ENCODE measurements at places on chromosomes 3 and 15.

DNA sequence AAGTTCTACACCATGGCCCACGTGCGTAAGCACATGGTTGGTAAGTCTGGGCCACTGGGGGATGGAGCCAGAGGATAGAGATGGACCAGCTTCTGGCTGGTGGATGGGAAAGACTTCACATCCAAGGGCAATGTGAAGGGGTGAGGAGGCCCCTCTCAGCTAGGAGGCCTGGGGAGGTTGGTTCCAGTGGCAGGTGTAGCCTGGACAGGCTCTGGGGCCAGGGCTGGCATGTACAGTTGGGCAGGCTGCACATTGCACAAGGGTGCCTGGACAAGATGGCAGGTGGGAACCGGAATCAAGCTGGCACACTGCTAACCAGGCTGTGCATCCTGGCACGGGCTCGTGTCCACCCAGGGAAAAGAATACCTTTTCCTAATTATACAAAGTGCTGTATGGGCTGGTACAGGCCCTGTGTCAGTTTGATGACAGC lies 8.1 kb downstream of the ZBTB47 start:
- H3K4me1 ChIP-seq: peaks cover 11% of the 10 kb centered on the region
- no peak overlapping the region for H3K27ac ChIP-seq
- H3K4me3 ChIP-seq: no peak overlapping the region
- DNase-seq: no peak

GRCh38 chr15:42595626-42596240 lies 20.3 kb downstream of the STARD9 start:
- no peaks in the 10 kb centered on the region for H3K27me3 ChIP-seq
- peaks cover 9% of the 10 kb centered on the region for H3K36me3 ChIP-seq
- H3K27ac ChIP-seq: no peak overlapping the region

- no peak for DNase-seq
- no peaks in the 10 kb centered on the region for H3K4me1 ChIP-seq
- no peak overlapping the region for H3K27ac ChIP-seq
- no peak overlapping the region for H3K4me3 ChIP-seq
- no peaks in the 10 kb centered on the region for H3K36me3 ChIP-seq
- H3K27me3 ChIP-seq: peaks cover 1% of the 10 kb centered on the region
These were observed 346.3 kb upstream of the MDFIC2 start for GRCh38 chr3:70658513-70659310.

- H3K27me3 ChIP-seq: peaks cover 5% of the 10 kb centered on the region
- H3K4me1 ChIP-seq: no peaks in the 10 kb centered on the region
- no peak overlapping the region for H3K27ac ChIP-seq
These were observed 30.5 kb downstream of the OXSM start for GRCh38 chr3:25820366-25820765.

GRCh38 chr3:18071833-18072232 lies 329.4 kb upstream of the TBC1D5 start:
- no peak overlapping the region for H3K4me3 ChIP-seq
- H3K27me3 ChIP-seq: peaks cover 4% of the 10 kb centered on the region
- no peak for DNase-seq
- no peaks in the 10 kb centered on the region for H3K36me3 ChIP-seq
- H3K27ac ChIP-seq: no peak overlapping the region

DNA sequence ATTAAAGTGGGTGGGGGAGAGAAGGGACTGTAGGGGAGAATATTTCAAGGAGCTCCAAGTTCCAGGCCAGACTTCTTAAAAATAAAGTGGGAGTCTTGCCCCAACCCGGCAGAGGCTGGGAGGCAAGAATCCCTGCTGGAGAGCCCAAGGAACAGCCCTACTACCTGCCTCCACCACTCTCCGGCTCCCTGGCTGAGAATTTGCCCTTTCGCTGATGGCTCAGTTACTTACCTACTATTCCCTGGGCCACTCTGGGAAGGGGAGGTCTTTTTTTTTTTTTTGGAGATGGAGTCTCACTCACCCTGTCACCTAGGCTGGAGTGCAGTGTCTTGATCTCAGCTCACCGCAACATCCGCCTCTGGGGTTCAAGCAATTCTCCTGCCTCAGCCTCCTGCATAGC lies 15.5 kb downstream of the MYL3 start:
- H3K27me3 ChIP-seq: no peaks in the 10 kb centered on the region
- no peak overlapping the region for H3K27ac ChIP-seq
- H3K4me3 ChIP-seq: no peak overlapping the region
- H3K4me1 ChIP-seq: peaks cover 8% of the 10 kb centered on the region

DNA sequence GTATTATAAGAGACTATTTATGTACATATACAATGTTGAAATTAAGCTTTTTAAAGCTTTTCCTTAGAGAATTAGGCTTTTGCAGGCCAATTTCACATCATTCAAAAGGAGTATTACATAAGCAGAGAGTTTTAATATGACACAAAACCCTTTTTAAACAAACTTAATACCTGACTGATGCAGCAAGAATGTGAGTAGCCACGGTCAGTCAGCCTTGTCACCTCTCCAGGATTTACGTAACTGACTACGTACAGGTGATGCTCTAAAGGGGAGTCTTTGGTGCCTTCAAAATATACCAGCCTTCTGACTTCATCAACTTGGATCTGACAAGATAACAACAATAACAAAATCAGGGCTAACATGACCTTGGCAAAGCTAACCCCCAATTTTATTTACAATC lies 44.2 kb upstream of the IGDCC4 start:
- no peak overlapping the region for H3K27ac ChIP-seq
- peaks cover 18% of the 10 kb centered on the region for H3K36me3 ChIP-seq
- no peak for DNase-seq
- H3K4me3 ChIP-seq: no peak overlapping the region
- no peaks in the 10 kb centered on the region for H3K27me3 ChIP-seq

DNA sequence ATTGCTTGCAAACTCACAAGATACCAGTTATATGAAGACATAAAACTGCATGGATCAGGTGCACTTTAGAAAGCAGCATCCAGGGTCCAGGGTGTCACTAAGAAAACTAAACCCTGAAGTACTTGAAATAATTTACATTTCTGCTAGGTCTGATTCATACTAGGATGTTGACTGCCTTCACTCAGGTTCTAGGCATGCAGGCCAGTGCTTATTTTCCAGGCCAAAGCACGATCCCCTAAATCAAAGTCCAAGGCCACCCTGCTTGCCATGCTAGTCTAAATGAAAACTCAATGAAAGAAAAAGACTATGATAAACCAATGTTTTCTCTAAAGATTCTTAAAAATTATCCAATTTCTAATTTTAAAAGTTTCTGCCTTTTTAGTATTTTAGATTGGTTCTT lies 49.4 kb downstream of the GREM1 start:
- no peak for DNase-seq
- no peak overlapping the region for H3K4me3 ChIP-seq
- H3K27ac ChIP-seq: no peak overlapping the region
- H3K4me1 ChIP-seq: no peaks in the 10 kb centered on the region
- peaks cover 8% of the 10 kb centered on the region for H3K27me3 ChIP-seq

DNA sequence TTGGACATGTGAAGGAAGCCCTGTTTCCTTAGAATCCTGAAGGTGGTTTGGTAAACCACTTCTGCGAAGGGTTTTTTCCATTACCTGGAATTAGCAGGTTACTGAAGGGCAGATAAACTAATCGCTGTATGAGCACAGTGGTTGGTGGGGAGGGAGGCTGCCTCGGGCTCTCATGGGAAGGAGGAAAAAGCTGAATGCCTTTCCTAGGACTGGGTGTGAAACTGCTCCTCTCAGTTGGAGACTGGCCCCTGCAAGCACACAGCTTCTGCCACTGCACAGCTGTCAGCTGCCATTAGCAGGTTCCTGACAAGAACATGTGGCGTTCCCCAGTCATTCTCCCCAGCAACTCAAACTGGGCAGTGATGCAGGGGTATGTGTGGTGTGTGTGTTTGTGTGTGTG lies 376.3 kb downstream of the GAP43 start:
- H3K27ac ChIP-seq: no peak overlapping the region
- peaks cover 3% of the 10 kb centered on the region for H3K27me3 ChIP-seq
- DNase-seq: no peak
- no peaks in the 10 kb centered on the region for H3K4me1 ChIP-seq

DNA sequence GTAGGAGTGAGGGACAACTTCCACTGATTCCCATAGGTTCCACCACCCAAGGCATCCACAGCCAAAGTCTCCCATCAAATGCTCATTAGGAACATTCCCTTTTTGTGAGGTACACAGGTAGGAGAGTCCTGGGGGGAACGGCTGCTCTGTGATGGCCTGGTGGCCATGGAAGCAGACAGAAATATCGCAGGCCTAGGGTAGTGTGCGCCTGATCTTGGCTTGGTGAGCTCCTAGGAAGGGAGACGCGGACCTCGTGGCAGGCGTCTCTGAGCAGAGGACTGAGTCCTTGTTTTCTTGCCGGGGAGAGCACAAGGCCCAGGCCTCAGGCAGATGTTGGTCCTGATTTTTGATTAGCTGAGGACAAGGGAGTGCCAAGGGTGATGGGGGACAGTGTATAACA lies 99.5 kb downstream of the SNRPN start:
- DNase-seq: no peak
- no peak overlapping the region for H3K27ac ChIP-seq
- H3K36me3 ChIP-seq: peaks cover 87% of the 10 kb centered on the region
- H3K27me3 ChIP-seq: no peaks in the 10 kb centered on the region

- peaks cover 16% of the 10 kb centered on the region for H3K4me1 ChIP-seq
- peak overlapping the region; percentile 24 for H3K27ac ChIP-seq
- peaks cover 1% of the 10 kb centered on the region for H3K36me3 ChIP-seq
- peak; percentile 57 for DNase-seq
These were observed 1.1 kb upstream of the IGF1R start for GRCh38 chr15:98647026-98647773.

DNA sequence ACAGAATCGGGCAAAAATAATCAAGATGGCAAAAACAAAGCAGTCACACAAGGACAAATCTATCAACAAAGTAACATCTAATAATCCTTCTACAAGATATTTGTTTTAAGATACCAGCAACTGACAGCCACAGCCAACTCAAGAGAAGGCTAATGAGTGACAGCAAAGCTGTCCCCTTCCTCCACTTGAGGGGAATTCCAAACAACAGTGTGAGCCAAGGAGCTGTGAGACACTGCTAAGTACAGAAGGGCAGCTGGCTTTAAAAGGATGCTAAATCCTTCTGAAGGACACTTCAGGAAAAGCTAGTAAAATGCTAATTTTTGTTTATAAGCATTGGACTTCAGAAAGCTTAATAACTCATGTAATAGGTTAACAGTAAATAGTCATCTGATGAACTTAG lies 120.3 kb upstream of the GOLGA8J start:
- H3K4me1 ChIP-seq: no peaks in the 10 kb centered on the region
- H3K4me3 ChIP-seq: no peak overlapping the region
- H3K27ac ChIP-seq: no peak overlapping the region
- no peak for DNase-seq
- no peaks in the 10 kb centered on the region for H3K36me3 ChIP-seq
- peaks cover 11% of the 10 kb centered on the region for H3K27me3 ChIP-seq

- H3K4me3 ChIP-seq: no peak overlapping the region
- no peaks in the 10 kb centered on the region for H3K4me1 ChIP-seq
- DNase-seq: no peak
- no peaks in the 10 kb centered on the region for H3K36me3 ChIP-seq
- no peak overlapping the region for H3K27ac ChIP-seq
These were observed 124.7 kb upstream of the RAD18 start for GRCh38 chr3:9087831-9088413.

GRCh38 chr15:68205954-68206539 lies 915 bp upstream of the CALML4 start:
- no peak for DNase-seq
- H3K27ac ChIP-seq: no peak overlapping the region
- H3K27me3 ChIP-seq: no peaks in the 10 kb centered on the region

GRCh38 chr3:111103807-111104206 lies 32.2 kb downstream of the NECTIN3 start:
- H3K27ac ChIP-seq: no peak overlapping the region
- no peaks in the 10 kb centered on the region for H3K27me3 ChIP-seq
- H3K36me3 ChIP-seq: no peaks in the 10 kb centered on the region
- no peak for DNase-seq
- no peak overlapping the region for H3K4me3 ChIP-seq

GRCh38 chr3:121998611-121999473 lies 23.2 kb downstream of the ILDR1 start:
- peaks cover 58% of the 10 kb centered on the region for H3K4me1 ChIP-seq
- no peaks in the 10 kb centered on the region for H3K27me3 ChIP-seq
- H3K36me3 ChIP-seq: peaks cover 3% of the 10 kb centered on the region
- H3K4me3 ChIP-seq: peak overlapping the region; percentile 35
- H3K27ac ChIP-seq: peak overlapping the region; percentile 69

DNA sequence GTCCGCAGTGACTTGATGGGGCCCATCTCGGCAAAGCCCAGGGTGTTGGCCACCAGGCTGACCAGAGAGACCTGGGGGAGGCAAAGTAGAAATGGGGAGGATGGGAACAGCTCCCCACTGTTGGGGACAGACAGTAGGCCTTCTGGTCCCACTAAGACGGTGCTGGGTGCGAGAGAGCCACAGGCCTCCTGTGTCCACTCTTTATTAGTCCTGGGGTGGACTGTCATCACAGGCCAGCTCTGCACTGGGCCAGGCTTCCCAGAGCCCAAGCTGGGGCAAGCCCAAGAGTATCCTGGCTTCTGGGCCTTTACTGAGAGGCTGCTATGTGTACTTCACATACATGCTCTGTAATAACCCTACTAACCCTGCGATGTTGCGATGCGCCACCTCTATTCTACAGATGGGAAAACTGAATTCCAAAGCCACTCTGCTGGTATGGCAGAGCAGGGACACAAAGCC lies 66.4 kb downstream of the EXOG start:
- H3K36me3 ChIP-seq: no peaks in the 10 kb centered on the region
- H3K27ac ChIP-seq: no peak overlapping the region
- no peak for DNase-seq
- no peak overlapping the region for H3K4me3 ChIP-seq
- H3K27me3 ChIP-seq: peaks cover 6% of the 10 kb centered on the region

- H3K27ac ChIP-seq: no peak overlapping the region
- no peaks in the 10 kb centered on the region for H3K27me3 ChIP-seq
- no peak for DNase-seq
- peaks cover 7% of the 10 kb centered on the region for H3K4me1 ChIP-seq
- H3K36me3 ChIP-seq: no peaks in the 10 kb centered on the region
- H3K4me3 ChIP-seq: no peak overlapping the region
These were observed 45.7 kb downstream of the TMEM44 start for GRCh38 chr3:194587438-194587931.

DNA sequence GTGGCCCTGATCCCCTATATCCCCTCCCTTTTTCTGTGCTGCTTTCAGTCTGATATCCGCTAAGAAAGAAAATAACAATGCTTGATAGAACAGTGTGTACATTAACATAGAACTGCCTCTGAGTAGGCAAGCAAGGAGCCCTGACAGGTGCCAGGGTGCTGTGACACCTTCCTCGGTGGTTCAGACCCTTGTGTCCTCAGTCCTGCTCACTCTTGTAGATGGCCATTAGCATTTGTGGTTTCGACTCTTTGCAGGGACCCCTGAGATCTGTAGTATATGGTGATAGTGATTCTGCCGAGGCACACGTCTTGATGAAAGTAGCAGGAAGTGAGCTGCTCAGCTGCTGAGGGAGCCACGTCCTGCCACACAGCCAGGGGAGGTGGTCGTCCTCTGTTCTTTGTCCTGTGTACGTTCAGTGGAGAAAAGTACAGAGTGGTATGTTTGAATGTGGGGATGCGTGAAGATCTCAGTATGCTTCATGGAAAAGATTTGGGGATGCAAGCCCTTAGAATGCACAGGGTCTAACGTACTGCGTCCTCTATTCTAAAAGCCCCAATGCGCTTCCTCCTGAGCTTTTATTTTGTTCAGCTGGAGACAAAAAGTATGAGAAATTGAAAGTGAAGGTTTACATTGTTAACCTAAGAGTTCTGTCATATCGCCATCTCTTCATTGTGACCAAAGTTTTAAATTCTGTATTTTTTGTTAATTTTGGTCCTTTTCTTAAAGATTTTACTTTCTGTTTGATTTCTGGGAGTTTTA lies 35.4 kb downstream of the PXYLP1 start:
- peak overlapping the region; percentile 85 for H3K4me3 ChIP-seq
- H3K36me3 ChIP-seq: peaks cover 2% of the 10 kb centered on the region
- DNase-seq: peak; percentile 29
- peak overlapping the region; percentile 71 for H3K27ac ChIP-seq
- peaks cover 9% of the 10 kb centered on the region for H3K4me1 ChIP-seq
- H3K27me3 ChIP-seq: no peaks in the 10 kb centered on the region

GRCh38 chr3:51967384-51968169 lies at the start of gene PCBP4:
TSS of gene PCBP4 (minus strand) at chr3:51967454. CDS start at chr3:51961240, 6,214 bp downstream.
- no peaks in the 10 kb centered on the region for H3K36me3 ChIP-seq
- H3K4me1 ChIP-seq: peaks cover 22% of the 10 kb centered on the region
- peak within 1 kb of the TSS; percentile 83 for H3K27ac ChIP-seq

Data from memory B cell (primary cell).